ENCODE measurements at places on chromosomes 11 and 22.

- no peak for DNase-seq
These were observed 182.9 kb upstream of the CTSC start for GRCh38 chr11:88520391-88520790.

GRCh38 chr11:90699791-90700400 lies 477.0 kb upstream of the CHORDC1 start:
- no peak for DNase-seq

DNA sequence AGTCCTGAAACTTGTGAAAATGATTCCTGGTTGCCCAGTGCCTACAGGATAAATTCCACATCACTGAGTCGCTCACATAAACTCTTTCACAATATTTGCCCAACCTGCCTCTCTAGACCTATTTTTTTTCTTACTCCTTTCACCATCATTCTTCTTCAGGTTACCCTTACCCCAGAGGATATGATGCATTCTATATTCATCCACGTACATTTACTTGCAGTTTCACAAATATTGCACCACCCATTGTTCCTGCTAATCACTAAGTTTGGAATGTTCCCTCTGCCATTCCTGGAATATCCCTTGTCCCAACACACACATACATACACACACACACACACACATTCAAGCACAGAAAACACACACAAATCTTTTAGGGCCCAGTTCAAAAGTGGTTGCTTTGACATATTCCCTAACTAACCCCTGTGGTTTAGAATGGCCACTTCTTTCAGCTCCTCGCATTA lies 379.5 kb downstream of the ETS1 start:
- peak; percentile 88 for DNase-seq

DNA sequence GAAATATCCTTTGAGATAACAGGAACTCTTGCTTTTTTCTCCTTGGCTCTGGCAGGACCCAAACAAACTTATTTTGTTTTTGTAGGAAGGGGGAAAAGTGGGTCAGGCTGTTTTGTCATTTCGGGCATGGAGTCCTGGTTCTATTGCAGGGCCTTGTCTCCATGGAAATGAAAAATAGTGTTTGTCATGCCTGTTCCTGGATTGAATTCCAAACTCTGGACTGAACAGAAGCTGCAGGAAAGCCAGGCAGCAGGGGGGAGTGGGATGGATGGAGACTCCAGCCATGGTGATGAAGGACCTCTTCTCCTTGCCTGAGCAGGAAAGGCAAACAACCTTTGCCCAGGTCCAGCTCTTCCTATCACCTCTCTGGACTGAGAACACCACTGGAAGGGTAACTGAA lies 87.0 kb downstream of the SCN3B start:
- DNase-seq, result no peak

DNA sequence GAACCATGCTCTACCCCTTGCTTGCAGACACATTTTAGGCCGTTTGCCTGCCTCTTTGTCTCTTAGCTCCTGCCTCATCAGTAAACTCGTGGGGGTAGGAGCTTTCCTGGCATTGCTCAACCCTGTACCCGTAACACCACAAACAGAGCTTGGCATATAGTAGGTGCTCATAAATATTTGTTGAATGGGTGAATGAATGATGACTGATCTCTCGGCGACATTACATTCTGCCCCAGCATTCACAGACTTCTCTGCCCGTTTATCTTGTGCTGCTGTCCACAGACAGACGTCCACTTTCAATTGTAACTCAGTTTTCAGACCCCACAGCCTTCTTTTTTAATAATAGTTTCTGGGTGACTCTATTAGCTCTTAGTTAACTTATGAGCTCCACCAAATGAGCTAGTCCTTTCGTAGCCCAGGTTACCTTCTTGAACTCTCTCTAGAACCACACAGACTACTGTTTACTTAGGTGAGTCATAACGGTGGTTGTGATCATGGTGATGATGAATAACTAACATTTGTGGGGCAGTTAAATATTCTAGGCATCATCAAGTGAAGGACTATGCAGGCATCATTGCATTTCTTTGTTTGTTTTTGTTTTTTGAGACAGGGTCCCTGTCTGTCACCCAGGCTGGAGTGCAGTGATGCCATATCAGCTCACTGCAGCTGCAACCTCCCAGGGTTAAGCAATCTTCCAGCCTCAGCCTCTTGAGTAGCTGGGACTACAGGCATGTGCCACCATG lies 188.4 kb downstream of the ADAMTS15 start:
- no peak for DNase-seq

- DNase-seq, result no peak
These were observed 12.8 kb downstream of the CTSC start for GRCh38 chr11:88324562-88325345.

DNA sequence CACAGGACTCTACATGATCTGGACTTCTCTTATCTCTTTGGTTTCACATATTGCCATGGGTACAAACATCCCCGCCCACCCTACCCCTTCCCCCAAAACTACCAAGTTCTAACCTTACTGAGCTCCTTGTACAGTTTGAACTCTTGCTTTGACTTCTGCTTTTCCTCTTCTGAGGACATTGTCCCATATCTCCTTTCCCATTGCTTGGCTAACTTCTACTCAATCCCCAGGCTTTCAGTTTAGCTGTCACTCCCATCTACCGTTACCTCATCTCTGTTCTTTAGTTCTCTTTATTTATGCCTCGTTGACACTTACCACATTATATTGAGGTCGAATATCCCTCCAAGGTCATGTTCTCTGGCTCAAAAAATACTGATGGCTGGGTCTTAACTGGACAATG lies 393.5 kb upstream of the CADM1 start:
- DNase-seq, result no peak

- peak; percentile 25 for DNase-seq
These were observed 331.8 kb upstream of the MPPED2 start for GRCh38 chr11:30917859-30918478.

DNA sequence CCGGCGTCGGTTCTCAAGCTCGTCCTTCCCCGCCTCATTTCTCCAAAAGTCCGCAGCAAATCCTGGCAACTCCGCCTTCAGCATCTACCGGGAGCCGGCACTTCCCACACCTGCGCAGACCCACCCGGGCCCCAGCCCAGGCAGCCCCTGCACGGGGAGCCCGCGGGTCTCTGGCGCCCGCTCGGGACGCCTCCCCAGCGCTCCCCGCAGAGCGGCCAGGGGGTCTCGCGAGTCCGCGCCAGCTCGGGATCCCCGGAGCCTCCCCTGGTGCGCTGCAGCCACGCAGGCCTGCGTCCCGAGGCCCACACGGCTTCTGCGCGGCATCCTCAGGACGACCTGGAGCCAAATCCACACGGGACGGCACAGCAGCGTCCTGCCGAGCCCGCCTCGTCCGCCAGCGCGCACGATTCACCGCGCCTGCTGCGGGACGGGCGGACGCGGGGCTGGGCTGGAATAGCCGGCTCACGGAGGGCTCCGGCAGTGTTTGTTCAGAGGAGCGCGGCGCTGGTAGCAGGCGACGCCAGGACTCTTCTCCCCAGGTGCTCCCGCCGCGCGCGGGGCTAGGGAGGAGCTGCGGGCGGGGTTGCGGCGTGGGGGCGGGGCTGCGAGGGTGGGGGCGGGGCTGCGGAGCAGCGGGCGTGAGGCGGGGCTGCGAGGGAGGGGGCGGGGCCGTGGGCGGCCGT lies 816 bp upstream of the PHRF1 start:
- DNase-seq, result peak; percentile 14

GRCh38 chr22:50190941-50191741 lies 5.4 kb downstream of the TRABD start:
- no peak for DNase-seq

DNA sequence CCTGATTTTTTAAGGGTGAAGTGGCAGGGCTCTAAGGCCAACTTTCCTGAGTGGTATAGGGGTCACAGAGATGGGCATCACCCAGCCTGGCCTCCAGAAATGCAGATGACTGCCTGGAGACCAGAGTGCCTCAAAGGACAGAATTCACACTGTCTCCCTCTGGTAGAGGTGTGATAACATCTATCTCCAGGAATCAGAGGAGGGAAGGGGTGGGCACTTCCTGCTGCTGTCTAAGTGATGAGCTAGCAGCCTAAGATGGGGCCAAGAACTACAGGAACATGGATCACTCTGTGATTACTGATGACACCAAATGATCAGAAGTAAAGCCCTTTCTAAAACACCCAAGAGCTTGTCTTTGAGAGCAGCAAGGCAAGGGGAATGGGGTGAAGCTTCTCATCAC lies 61.9 kb downstream of the C11orf58 start:
- no peak for DNase-seq

DNA sequence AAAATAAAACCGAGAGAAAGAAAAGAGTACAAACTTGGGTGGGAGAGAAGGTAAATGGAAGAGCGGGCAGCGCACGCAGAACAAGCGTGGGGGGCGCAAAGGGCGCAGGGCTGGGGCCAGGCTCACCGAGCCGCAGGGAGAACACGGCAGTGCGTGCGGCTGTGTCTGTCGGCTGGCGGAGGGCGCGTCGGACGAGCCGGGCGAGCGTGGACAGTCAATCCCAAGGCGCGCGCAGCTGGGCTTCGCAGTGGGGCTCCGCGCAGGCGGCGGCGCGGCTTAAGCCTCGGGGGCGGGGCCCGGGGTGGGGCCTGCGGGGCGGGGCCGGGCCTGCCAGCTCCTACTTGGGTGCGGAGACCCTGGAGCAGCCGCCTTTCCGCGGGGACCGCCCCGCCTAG lies at the start of gene UCP2:
Gene UCP2, minus strand, starts transcription at position 249 of the 395 bp plus-strand sequence. CDS start 4,465 bp downstream, outside the sequence.
- no peak for DNase-seq

DNA sequence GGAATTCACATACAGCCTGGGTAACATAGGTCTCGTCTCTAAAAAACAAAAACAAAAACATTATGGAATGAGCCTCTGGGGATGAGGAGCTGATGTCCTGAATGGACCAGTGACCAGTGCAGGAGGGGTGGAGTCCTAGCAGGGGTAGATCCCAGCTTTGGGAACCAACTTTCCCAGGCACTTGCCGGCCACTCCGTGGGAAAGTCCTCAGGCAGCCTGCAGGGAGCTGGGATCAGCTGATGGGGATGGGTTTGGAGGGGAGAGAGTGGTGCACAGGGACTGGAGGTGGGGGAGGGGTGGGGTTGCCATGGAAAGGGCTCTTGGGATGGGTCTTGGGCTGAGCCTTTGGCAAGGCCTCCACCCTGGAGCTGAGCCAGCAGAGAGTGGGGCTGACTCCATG lies 19.1 kb downstream of the MGAT3 start:
- no peak for DNase-seq
